MV-4-11 (cell line): ENCODE measurements at places on chromosomes 11 and 22.
A peak's percentile ranks its signal among the peaks of the same experiment; 100 is the strongest.

- no peak for DNase-seq
Measured at GRCh38 chr22:39994566-39995392, at the start of gene FAM83F. Gene FAM83F (plus strand): TSS chr22:39994954. CDS start chr22:39995043, 89 bp downstream.

DNA sequence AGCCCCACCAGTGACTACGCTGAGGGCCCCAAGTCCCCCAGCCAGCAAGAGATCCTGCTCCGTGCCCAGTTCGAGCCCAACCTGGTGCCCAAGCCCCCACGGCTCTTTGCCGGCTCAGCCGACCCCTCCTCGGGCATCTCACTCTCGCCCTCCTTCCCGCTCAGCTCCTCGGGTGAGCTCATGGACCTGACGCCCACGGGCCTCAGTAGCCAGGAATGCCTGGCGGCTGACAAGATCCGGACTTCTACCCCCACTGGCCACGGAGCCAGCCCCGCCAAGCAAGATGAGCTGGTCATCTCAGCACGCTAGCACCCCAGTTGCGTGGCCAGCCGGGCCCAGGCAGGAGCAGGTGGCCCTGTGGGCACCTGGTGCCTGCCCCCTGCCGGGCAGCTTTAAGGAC is 8.3 kb upstream of the MYRF start:
- no peak for DNase-seq

DNA sequence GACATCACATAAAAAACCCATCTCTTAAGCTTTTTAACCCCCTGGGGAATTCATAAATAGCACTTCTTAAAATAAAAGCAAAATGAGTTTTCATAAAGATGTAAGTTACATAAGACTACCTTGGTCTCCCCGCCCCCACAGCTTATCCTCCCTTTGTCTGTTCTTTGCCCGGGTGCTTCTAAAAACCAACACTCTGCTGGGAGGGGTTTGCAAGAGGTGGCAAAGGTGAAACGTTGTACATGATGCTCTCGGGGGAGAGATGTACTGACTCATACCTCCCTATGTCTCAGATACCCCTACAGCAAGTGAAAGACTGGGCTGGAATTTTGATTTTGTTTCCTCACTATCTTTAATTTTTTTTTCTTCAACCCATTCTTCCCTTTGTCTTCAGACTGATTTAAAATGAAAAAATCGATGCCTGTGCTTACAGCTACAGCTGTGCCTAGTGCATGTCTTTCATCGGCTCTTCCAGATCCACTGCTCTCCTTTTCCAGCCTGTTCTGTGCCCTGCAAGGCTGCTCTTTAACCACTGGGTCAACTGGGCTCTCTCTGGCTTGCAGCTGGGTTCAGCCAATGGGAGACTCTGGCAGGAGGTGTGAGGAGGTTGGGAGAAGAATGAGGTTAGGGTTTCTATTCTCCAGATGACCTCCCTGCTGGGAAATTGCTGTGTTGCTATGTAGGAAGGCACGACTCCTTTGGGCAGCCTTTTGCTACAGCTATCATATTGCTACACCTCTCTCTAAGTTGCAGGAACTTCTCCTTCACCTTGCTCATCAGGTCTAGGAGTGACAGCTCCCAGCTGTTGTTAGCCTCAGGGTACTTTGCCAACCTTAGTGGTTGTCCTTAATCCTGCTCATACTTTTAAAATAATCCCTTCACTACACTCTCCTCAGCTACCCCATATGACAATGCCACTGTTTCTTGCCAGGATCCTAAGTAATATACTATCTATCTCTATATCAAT is 266.5 kb downstream of the TENM4 start:
- no peak for DNase-seq

DNA sequence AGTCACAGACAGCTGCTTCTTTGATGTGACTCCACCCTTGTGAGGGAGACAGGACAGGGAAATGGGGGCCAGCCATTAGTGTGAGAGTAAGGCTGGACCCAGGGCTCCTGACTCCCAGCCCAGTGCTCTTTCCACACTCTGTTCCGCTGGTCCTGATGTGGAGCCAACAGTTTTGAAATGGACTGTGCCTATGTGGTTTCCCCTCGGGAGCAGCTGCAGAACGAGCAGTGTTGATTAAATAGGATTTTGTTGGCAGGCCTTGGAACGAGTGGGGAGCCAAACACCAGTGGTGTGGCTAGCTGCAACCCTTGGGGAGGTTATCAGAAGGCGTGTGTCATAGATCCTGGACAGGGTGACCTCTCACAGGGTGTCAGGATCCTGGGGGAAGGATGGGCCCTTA is 66.5 kb upstream of the AMPD3 start:
- no peak for DNase-seq

GRCh38 chr22:38135133-38135706 is 24.7 kb upstream of the BAIAP2L2 start:
- DNase-seq: peak; percentile 63

DNA sequence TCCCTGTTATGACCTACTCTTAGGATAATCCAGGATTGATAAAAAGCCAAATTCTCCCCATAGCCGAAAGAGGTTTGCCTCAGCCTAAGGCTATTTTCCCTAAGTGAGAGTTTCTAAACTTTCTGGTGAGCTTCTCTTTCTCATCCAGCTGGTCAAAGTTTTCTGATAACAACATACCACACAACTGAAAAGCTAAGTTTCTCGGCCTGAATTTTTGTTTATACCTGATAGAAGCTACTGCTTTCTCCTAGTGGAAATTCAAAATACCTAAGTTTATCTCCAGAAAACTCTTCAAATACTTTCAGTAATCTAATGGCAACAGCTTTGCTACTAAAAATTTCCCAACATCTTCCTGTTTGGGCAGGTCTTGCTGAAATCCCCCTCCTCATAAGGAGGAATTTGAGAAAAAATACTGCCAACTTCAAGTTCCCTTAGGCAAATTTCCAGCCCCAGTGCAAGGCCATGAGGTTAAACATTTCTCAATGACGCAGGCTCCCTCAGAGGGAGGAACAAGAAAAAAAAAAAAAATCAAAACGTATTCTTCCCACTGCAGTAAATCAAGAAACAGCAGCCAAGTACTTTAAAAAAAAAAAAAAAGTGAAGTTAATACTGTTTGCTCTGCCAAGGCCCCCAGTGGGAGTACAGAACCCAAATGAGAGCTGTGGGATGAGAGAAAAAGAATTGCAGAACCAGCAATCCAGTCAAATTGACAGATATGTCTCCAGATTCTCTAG is 127.0 kb downstream of the MRTFA start:
- peak; percentile 76 for DNase-seq

DNA sequence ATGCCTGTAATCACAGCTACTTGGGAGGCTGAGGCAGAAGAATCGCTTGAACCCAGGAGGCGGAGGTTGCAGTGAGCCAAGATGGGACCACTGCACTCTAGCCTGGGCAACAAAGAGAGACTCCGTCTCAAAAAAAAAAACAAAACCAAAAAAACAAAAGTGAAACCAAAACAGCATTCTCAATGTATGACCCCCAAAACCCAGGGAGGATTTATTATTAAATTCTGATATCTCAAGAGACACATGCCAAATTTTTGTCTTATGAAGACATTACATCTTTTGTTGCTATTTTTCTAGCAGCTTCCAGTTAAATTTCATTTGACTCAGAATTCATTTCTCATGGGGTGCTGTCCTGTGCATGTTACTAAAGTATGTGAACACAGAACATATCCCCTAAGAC is 3.0 kb upstream of the YPEL4 start:
- no peak for DNase-seq

DNA sequence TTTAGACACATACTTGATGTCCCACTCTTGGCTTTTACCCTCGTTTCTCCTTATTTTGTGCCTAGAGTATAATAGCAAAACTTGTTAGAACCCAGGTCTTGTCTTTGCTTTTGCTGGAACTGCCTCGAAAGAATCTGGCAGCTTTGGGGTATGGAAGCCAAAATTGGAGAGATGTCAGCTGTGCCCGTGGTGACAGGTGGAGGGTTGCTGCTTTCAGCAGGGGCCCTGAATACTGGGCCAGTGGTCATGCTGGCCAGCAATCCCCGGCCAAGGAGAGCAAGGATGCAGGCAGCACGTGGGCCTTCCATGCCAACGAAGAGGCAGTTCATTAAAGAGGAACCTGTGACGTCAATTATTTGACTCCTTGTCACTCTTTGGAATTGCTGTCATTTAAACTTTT is 181.1 kb downstream of the HIPK3 start:
- no peak for DNase-seq

- DNase-seq: peak; percentile 92
Measured at GRCh38 chr11:13216019-13216710, 61.4 kb upstream of the BMAL1 start.

GRCh38 chr11:93279851-93280347 is 50.6 kb upstream of the DEUP1 start:
- DNase-seq: no peak

DNA sequence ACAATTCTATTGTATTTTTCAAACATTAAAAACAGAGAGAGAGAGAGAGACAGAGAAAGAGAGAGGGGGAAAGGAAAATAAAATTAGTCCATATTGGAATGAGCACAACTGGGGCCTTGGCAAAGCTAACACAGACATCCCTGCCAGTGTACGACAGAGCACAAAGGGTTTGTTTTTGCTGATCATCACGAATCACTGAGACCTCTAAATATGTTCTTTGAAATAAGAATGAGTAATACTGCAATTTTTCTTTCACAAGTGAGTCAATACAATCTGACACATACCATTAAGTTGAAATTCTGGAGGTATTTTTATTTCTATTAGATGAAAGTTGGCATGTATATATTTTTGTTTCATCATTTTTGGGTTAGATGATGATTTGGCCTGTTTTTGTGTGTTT is 27.0 kb upstream of the LRRC4C start:
- no peak for DNase-seq

DNA sequence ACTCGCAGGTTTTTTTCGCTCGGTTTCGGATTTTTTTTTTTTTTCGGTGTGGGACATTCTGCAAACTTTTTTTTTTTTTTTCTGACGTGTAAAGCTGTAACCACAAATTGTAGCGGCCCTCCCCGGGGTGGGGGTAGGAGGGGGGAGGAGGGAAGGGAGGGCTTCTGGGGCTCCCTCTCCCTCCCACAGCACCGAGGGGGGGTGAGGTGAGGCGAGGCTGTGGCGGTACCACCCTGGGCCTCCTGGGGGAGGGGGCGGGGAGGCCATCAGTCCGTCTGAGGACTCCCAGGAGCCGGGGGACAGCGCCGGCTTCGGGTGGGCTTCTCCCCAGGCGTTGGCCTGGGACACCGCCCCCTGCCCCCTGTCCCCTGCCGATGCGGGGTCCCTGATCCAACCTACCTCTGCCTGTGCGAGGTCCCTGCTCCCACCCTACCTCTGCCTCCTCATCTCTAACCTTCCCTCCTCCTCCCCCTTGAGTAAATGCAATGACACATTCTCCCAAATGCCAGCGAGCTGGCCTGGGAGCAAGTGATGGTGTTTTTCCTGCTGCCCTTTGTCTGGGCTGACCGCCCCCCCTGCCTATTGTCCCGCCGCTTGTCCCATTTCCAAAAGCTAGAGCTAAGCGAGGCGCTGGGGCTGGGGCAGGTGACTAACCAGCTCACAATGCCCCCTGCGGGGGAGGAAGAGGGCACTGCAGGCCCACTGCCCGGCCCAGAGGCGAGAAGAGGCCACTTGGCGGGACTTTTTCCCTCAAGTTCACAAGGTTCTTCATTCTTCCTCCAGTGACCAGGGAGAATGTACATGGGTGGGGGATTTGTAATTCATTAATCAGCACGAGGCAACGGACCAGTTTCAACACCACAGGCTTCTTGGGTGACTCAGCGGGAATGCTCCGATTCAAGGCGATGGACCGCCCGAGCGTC is 511 bp upstream of the CLCF1 start:
- DNase-seq: peak; percentile 47

- no peak for DNase-seq
Measured at GRCh38 chr11:69642549-69642912, 1.6 kb downstream of the CCND1 start.

- DNase-seq: no peak
Measured at GRCh38 chr11:69010361-69010891, 2.6 kb downstream of the MRGPRF start.

DNA sequence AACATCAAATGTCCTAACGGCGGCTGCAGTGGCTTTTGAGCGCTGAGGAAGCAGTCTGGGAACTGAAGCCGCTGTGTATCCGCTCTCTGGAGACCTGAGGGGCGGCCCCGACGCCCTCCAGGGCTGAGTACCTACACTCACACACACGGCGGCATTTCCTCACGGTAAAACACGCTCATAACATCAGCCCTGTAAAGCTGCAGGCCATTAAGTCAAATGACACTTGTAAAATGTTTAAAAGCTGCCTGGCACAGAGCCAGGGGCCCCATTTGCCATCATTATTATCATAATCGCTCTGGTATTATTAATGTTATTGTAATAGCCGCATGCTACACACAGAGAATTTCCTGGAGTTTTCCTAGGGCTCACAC is 5.1 kb downstream of the CARS1 start:
- DNase-seq: no peak

DNA sequence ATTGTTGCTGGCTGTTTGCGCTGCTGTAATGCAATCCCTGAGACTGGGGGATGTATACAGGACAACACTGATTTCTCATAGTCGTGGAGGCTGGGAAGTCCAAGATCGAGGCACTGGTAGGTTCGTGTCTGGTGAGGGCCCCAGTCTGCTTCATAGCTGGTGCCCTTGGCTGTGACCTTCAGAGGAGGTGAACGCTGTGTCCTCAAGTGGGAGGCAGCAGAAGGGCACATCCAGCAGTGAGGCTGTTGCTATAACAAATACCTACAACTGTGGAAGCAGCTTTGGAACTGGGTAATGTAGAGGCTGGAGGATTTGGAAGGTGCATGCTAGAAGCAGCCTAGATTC is 21.3 kb downstream of the KRTAP5-5 start:
- DNase-seq: no peak

GRCh38 chr11:45659031-45659817 is 6.2 kb downstream of the CHST1 start:
- DNase-seq: no peak

GRCh38 chr11:2216400-2217064 is 44.9 kb upstream of the TH start:
- DNase-seq: no peak

DNA sequence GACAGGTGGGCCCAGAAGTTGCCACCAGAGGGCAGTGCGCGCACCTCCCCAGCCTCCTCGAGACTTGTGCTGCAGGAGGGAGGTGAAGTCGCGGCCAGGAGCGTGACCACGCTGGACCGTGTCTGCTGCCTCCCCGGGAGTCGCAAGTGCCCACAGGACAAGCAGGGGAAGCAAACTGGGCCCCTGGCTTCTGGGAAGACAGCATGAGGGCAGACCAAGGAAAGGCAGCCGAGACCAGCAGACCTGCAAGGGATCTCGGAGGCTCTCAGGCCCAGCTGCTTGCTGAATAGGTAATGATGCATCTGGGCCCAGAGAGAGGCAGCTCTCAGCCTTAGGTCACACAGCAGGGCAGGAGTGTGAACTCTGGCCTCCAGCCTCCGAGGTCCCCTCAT is 17.0 kb upstream of the IL2RB start:
- DNase-seq: peak; percentile 56
